ENCODE measurements at places on chromosomes 3 and 15.

- no peak for DNase-seq
Measured at GRCh38 chr15:70714565-70714964, 48.8 kb downstream of the UACA start.

- DNase-seq: no peak
Measured at GRCh38 chr15:58357529-58358476, 74.0 kb upstream of the LIPC start.

GRCh38 chr3:150179330-150179729 is 208.6 kb upstream of the PFN2 start:
- no peak for DNase-seq

- DNase-seq: no peak
Measured at GRCh38 chr3:95227092-95227491, 1164.2 kb downstream of the NSUN3 start.

DNA sequence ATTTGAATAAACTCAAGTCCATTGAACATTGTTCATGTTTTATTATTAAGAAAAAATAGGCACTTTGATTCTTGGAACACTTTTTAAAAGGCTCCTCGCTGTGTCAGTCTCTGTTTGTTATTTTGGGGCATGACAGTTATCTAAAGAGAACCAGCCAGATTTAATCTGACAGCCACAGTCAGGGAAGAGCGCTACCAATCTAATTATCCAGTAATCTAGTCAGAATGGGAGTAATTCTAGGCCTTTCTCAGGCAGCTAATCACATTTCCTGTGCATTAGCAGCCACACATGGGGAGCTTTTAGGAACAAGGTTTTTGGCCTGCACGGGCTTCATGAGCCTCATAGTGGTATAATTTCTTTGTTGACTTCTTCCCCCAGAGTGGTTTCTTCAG is 362.2 kb downstream of the RBMS3 start:
- DNase-seq: no peak

DNA sequence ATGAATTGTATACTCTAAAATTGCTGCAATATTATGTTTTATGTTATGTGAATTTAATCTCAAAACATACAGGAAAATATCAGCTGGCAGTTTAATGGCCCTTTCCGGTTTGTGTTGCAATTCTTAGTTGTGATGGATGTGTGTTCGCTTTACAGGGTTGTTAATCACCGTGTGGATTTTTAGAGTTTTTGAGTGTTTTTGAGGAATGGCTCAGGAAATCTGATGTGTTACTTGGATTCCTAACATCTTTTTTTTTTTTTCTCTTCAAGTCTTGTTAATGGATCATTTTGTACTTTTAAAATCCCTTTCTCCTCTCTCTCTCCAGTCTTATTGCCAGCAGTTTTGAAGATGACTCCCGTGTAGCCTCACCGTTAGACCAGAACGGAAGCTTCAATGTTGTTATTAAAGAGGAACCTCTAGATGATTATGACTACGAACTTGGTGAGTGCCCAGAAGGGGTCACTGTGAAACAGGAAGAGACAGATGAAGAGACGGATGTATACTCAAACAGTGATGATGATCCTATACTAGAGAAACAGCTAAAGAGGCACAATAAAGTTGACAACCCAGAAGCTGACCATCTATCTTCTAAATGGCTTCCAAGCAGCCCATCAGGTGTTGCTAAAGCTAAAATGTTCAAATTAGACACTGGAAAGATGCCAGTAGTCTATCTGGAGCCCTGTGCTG is 35.7 kb downstream of the MGA start:
- DNase-seq: no peak

GRCh38 chr3:14492948-14493881 is 46.9 kb downstream of the GRIP2 start:
- DNase-seq: no peak

DNA sequence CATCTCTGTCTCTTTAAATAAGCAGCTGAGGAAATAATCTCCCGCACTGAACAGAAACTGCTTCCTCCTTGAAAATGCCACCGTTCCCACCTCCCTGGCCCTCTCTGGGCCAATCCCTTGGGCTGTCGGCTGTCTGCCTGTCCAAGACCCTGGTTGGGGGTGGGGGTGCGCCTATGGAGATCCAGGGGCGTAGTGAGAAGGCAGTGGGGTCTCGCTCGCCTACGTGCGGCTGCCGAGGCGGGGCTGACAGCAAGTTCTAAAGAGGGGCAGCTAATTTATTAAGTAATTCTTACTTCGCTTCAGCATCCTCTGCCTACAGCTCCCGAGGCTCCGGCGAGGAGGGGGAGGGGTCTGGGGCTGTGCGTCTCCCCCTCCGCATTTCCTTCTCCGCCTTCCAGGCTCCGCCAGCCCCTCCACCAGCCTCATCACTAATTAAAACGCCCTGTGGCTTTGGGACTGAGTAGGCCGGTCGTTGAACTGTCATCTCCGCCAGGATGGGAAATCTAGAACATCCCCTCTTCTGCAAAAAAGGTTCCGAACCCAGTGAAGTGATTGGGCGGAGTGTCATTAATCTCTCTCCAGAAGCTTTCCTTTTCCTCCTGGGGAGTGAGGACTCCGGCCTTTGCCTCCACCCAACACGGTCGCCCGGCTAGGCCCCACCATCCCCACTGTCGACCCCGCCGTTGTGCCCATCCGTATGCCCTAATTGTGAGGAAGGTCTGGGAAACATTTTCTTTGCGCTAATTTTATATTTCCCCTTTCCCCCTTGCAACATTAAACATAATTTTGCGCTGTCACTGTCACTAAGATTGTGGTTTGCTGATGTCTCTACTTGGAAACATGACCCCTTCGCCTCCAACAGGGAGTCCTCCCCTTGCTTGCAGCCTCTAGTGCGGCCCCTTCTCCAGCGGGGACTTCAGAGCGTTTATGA is 16.9 kb downstream of the NR2F2 start:
- DNase-seq: no peak

DNA sequence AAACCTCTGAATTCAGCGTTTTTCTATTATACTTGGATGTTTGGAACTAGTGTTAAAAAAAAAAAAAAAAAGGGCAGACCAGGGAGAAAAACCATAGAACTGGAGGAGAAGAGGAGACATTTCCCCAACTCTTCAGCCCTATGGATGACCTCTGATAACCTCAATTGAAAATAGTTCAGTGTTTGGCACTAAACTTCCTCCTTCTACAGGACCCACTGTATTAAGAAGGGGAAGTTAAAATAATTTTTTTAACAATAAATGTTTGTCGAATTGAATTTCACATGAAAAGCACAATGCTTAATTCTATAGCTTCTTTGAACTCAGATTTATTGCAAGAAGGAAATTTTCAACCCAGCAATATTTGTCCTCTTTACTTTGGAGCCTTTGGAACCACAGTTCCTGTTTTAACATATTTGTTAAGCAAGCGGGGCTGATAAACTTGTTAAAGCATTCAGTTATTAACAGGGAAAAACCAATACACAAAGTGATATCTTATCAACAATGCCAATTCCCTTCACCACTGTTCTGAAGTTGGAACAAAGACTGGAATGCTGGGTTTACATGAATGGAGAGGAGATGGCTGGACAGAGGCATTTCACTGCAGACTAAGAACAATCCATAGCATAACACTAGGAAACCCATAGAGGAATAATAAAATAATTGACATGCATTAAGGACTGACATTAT is 3.1 kb upstream of the A4GNT start:
- DNase-seq: no peak

- no peak for DNase-seq
Measured at GRCh38 chr3:147963711-147964110, 554.5 kb downstream of the ZIC1 start.

DNA sequence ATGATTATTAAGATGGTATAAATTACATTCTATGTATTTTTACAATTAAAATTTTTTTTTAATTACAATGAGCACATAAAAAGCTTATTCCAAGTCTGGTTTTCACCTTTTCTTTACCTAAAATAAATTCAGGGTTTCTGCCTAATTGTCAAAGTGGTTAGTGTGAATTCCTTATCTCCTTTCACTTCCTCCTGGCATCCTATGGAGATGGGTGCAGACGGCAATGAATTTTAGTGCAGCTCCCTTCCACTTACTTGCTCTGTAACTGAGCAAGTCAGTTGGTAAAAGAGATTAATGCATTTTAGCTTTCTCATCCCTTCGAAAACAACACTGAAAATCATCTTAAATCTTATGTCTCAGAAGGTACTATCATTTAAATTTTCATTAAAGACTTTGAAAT is 13.1 kb downstream of the HDGFL3 start:
- DNase-seq: no peak

- DNase-seq: no peak
Measured at GRCh38 chr3:169954142-169954756, 12.4 kb upstream of the SEC62 start.

DNA sequence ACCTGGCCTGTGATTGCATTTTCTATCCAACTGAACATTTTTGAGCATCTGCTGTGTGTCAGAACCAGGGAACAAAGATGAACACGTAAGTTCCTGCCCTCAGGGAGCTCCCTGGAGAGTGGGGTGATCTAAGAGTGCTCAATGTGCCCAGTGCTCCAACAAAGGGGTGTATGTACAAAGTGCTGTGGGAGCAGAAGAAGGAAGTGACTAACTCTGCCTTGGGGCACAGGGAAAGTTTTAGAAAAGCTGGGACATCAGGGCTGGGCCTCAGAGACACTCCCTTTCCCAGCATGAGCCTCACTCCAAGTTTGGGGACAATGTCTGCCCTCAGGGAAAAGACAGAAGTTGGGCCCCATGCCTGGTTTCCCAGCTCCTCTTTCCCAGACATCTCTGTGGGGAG is 27.6 kb upstream of the BNC1 start:
- no peak for DNase-seq

- no peak for DNase-seq
Measured at GRCh38 chr3:14849638-14850230, 31.0 kb downstream of the FGD5 start.

GRCh38 chr3:99599894-99600293 is 38.5 kb upstream of the COL8A1 start:
- no peak for DNase-seq

GRCh38 chr3:152650177-152650576 is 184.8 kb upstream of the P2RY1 start:
- DNase-seq: no peak

All from NCI-H1417 treated with DMSO at 0.1 percent for 48 hours (cell line).